ENCODE measurements at places on chromosomes 11 and 22.

GRCh38 chr11:38060920-38061319 is 1462.9 kb upstream of the RAG2 start:
- no peak for DNase-seq

DNA sequence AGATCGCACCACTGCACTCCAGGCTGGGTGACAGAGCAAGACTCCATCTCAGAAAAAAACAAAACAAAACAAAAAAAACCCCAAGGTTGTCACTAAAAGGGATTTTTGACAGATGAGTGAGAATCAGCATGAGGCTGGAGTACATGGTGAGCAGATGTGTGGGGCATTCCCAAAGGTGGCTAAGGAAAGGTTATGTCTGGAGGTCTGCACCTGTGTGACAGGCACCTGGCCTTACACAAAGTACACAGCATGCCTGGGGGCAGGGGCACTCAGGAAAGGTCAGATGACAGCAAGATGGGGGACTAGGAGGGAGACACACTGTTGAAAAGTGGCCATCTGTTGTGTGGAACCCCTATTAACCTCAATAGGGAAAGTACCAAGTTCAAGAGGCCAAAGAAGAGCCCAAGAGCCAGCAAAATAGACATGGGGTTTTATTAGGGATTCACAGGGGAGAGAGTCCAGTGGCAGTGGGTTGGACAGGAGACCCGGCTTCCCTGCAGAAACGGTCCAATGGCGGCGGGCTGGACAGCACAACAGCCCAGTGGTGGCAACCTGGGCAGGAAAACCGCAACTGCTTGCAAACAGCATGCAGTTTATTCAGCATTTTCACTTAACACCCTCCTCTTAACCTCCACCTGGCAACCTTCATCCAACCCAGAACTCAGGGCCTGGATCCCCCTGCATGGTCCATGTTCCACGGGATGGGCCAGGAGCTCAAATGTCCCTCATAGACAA is 101.1 kb downstream of the MICAL2 start:
- no peak for DNase-seq

DNA sequence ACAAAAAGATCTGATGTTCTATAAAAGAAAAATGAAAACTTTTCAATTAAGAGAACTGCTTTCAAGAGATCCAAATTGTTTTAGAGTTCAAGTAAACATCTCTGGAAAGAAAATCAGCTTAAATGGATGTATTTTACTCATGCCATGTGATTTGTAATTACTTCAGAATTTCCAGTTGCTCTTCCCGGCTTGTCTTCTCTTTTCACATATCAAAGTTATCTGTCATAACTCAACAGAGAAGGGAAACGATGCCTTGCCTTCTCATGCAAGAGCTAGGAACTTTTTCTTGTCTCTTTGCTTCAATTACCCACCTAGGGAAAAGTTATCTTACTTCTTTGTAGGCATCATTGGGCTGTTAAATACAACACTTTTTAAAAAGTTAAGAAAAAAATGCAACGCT is 255.2 kb upstream of the POU2AF2 start:
- DNase-seq = no peak

DNA sequence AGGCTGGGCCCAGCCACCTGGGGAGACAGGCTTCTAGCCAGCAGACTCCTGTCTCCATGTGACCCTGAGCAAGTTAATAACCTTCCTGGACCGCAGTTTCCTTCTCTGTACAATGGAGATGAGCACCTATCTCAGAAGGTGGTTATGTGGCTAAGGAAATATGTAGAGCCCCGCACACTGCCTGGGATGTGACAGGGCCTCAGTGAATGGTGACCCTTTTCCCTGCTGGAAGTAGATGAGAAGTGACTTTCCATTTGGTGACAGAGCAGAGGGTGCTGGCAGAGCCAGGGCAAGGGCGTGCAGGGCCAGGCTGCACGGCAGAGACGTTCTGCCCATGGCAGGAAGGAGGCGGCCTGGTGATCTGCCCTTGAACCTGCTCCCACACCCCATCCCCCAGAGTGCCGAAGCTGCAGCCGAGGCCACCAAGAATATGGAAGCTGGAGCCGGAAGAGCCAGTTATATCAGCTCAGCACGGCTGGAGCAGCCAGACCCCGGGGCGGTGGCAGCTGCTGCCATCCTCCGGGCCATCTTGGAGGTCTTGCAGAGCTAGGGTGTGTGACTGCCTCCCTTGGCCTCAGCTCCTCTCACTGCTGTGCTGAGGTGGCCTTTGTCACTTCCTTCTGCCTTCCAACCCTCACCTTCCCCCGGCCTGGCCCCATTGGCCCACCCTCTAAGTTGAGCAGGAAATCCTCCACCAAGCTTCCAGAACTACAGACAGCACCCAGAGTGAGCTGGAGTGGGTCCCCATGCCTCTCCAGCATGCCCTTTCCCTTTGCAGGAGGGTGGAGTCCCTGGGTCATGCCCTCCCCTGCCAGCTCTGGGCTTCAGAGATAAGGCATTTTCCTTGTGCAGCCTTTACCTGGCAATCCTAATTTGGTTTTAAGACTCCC is 13.2 kb downstream of the TKFC start:
- DNase-seq = no peak

GRCh38 chr11:111372538-111372937 is 6.5 kb downstream of the POU2AF1 start:
- DNase-seq = no peak

- no peak for DNase-seq
These were observed 1917.5 kb downstream of the LRRC4C start for GRCh38 chr11:39541945-39542351.

Data from activated gamma-delta T cell (primary cell).